Epithelial cell of esophagus (primary cell): ENCODE measurements at places on chromosomes 13 and 19.

DNA sequence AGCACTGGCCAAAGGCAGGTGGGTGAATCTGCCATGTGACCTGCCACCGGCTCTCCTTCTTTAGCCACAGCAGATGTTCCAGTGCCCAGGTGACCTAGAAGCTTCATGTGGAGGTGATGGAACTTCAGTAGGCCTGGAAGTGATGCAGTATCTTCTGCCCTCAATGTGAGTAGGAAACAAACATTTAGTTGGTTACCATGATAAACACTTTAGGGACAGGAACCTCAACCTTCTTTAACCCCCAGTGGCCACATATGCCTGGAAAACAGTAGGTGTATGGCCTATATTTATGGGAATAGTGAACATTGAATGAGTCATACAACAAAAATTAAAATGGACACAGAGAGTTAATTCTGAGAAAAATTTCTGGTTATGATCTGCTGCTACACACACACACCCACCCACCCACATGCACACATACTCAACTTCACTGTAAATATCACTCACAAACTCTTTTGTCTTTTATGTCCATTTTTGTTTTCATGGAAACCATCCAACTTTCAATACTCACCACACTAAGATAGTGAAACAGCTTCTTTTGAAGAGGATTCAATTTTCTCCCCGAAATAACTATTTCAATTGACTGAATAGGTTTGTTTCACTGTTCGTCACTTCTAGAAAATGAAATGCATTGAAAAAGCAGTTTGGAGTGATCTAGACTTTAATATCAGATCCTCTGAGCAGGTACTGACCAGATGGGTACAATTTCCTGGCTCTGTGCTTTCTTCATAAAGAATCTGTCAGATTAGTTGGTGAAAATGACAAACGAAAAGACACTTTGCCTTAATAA, 97.3 kb downstream of the STARD13 start:
- DNase-seq: no peak

DNA sequence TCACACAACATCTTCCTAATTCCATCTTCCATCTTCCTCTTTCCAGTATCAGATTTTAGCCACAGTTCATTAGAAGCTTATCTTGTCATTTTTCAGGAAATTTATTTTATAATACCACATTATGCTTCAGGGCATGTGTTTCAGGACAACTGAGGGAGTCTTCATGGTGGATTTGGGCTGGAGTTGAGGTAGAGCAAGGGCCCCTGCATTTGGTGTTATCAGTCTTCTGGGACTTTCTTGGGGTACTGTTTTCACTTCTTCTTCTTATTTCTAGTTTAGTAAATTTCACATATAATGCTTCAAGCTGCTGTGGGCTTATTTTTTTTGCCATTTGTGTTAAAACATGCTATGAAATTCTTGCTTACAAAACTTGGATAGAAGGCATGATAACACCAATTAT, 188.7 kb downstream of the LHFPL6 start:
- no peak for DNase-seq

DNA sequence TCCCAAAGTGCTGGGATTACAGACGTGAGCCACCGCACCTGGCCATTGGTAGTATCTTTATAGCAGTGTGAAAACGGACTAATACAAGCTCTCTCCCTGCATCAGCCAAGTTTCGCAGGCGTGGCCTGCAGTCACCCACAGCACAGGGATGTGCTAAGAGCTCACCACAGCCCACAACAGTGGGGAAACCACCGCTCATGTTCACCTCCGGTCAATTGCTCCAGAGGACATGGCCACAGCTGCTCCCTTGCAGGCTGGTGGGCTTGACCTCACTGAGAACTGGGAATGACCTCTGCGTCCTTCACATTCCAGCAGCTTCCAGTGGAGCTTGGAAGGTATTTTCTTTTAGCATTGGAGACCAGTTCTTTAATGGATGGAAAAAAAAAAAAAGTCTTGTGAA, 156.4 kb downstream of the KCTD15 start:
- DNase-seq: no peak

DNA sequence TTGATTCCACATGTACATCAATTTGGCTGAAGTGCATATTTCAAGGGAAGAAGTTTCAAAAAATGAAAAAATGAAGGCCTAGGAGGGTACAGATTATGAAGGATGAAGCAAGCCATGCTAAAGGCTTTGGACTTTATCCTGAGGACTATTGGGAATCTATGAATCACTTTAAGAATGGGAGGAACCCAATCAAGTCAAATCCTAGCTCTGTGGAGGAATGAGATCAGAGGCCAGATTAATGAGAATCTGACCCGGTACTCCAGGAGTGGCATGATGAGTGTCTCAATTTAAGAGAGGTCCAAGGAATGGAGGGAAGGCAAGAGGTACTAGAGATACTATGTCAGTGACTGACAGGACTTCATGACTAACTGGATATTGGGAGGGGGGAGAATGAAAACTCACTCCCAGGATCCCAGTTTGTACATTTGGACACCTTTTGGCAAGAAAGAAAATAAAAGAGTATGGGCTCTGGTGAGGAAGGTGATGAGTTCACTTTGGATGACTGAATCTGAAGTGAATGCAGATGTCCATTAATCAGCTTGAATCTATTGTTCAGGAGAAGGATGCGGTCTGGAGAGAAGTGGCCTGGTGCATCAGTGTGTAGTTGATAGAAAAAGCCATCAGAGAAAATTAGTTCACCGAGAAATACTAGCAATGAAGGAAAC, 349.0 kb downstream of the EFNB2 start:
- DNase-seq: peak; percentile 15

- no peak for DNase-seq
Measured at GRCh38 chr13:112053744-112054615, 13.0 kb upstream of the SOX1 start.

DNA sequence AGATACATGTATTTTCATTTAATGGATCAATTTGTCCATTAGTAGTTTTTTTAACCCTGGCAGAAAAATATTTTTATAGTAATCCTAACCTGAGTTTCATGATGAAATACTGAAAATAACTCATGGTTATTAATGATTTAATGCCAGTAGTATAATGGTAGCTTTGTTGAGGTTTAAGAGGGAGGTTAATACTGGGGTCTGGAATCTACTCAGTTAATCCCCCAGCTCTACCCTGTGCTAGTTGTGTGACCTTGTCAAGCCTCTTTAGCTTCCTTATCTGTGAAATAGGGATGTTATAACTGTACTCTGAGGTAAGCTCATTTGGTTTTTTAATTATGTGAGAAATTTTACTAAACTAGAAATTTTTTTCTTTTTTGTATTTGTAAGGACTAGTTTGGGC, 122.5 kb downstream of the TDRD3 start:
- no peak for DNase-seq

DNA sequence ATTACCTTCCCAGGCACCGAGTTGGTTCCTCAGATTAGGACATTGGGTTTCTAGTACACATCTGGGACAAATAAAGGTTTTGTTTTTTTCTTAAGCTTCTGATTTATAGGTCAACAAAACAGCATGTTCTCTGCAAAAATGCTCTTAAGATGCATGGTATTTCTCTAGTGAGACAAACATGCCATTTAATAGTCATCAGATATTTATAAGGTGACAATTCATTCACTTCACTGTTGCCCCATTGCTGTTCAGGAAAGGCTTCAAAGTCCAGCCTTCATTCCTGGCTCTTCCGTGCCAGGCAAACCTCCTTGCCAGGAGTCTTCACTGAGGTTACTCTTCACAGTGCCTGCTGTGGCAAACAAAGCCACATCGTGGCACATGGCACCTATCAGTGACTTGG, 156.3 kb upstream of the FNDC3A start:
- no peak for DNase-seq

DNA sequence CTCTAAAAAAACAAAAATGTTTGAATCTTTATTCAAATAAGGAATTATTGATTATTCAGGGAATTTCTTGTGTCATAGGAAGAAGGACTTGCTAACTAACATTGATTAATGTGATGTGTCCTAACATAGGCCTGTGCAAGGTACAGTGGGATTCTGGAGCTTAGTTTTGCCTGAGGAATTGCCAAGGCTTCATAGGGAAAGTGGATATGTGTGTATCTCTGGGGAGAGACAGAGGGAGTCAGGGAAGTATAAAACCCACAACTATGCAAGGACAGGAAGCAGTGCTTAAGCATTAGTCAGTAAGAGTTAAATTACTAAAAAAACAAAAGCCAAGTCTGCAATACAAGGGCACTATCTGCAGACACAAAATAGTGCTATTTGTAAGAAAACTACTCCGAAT, 59.6 kb downstream of the WDFY2 start:
- peak; percentile 86 for DNase-seq

DNA sequence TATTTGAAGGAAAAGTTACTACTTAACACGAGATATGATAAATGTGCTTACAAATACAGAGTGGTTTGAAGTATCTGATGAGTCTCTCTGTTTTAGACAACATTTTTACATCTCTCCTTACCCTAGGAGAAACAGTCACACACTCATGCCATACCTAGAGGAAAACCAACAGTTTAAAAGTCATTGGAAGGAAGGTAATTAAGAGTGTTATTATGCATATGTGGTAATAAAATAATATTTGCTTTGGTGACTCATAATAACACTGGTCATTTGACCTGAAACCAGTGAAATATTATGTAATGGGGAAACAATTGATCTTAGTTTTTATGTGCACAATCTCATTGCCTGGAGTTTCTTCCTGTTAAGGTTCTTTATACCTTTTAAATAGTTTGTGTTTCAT, 136.9 kb upstream of the SOX21 start:
- DNase-seq: peak; percentile 10
